ENCODE measurements at places on chromosomes 12 and 14. TPM values are rescaled to one million over a fixed set of nuclear protein-coding genes. Genes with fewer than 3 reads are reported as not detected.
A peak's percentile ranks its signal among the peaks of the same experiment; 100 is the strongest.

GPX2 gene
- total RNA-seq: not detected

GZMH gene
- total RNA-seq: not detected

TPH2 gene
- not detected for total RNA-seq

MORN3 gene
- 0.09 TPM for total RNA-seq

OR9K2 gene
- total RNA-seq: not detected

CLEC4A gene
- 1.0 TPM for total RNA-seq

SERPINA3 gene
- 232 TPM for total RNA-seq

AKAP3 gene
- 5.9 TPM for total RNA-seq

PZP gene
- total RNA-seq: 0.68 TPM

KLRC2 gene
- not detected for total RNA-seq

DNA sequence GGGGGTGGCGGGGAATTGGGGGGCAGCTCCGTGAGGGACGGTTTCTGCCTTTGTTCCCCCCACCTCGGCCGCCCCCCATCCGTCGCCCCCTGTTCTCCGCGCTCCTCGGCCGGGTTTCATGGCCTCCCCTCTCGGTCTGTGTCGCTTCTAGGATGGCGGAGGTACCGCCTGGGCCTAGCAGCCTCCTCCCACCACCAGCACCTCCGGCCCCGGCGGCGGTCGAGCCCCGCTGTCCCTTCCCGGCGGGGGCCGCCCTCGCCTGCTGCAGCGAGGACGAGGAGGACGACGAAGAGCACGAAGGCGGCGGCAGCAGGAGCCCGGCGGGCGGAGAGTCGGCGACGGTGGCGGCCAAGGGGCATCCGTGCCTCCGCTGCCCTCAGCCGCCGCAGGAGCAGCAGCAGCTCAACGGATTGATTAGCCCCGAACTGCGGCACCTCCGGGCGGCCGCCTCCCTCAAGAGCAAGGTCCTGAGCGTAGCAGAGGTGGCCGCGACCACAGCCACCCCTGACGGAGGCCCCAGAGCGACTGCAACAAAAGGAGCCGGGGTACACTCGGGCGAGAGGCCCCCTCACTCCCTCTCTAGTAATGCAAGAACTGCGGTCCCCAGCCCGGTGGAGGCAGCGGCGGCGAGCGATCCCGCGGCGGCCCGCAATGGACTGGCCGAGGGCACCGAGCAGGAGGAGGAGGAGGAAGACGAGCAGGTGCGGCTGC lies 575 bp downstream of the NAA30 start:
- DNase-seq: peak; percentile 45

DNA sequence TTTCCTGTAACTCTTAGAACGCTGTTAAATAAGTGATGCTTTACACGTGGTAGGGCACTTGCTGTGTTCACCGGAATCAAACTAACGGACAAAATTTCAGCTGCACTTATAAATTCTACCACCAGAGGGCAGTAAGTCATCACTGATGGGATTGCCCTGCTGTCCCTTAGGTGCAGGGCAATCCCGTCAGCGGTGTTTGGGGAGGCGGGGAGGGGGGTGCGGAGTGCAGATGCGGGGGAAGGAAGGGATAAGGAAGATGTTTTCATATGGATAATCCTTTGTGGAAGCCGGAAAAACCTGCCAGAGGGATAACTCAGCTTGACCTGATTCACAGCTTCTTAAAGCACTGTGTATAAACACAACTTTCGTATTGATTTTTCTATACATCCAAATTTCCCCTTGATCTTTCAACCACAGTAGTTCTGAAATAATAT lies 21.7 kb upstream of the SLC10A1 start:
- peak; percentile 27 for DNase-seq

DNA sequence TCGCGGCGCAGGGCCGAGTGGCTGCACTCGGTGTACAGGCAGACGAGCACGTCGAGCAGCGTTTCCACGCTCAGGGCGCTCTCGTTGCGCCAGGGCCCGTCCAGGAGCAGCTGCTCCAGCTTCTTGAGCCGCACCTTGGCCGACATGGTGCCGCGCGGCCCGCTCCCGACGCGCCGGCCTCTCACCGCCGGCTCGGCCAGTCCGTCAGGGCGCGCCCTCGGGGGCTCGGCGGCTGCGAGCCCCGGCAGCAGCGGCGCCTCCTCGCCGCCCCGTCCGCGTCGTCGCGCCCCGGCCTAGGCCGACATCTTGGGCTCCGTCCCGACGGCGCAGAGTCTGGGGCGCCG lies 349 bp downstream of the CDC42BPB start:
- DNase-seq: peak; percentile 44

DNA sequence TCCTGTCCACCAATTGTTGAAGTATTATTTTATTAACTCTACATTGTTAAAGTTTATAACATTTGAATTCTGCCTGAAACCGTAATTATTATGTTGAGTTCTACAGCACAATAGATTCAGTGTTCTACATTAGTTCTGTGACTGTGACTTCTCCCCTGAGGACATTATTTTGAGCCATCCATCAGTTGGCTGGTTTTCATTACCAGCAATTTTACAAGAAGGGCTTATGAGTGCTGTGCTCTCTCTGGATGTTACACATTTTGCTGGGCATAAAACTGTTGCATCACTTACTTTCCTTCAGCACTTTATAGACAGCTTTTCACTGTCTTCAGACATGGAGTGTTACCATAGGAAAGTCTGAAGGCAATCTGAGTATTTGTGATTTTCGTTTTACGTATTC lies 118.2 kb upstream of the KITLG start:
- no peak for DNase-seq

GRCh38 chr14:99996951-99997571 lies 68.2 kb upstream of the EVL start:
- no peak for DNase-seq

DNA sequence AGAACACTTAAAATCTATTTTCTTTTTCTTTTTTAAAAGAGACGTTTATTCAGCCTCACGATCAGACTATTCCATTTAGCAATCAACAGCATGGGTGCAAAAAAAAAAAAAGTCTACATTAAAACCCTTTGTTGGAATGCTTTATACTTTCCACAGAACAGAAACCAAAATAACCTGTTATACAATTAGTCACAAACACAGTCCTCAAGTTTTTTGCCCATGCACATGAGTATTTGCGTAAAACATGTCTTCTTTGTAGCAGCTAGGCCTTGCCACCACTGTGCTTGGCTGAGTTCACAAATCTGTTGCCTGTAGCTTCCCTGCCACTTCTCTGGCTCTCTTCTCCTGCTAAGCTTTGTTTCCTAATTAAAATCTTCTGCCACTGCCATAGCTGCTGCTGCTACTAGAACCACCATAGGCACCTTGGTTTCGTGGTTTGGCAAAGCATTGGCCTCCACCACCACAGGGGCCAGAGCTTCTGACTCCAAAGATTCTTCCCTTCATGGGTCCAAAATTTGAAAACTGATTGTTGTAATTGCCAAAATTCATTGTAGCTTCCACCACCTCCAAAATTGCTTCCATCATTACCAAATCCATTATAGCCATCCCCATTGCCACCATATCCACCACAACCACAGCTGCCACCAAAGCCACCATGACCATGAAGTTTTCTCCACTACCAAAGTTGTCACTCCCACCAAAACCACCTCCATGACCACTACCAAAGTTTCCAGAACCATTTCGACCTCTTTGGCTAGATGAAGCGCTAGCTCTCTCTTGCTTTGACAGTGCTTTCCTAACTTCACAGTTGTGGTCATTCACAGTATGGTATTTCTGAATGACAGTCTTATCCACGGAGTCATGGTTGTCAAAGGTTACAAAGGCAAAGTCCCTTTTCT lies 38.1 kb downstream of the KLRG1 start:
- no peak for DNase-seq

DNA sequence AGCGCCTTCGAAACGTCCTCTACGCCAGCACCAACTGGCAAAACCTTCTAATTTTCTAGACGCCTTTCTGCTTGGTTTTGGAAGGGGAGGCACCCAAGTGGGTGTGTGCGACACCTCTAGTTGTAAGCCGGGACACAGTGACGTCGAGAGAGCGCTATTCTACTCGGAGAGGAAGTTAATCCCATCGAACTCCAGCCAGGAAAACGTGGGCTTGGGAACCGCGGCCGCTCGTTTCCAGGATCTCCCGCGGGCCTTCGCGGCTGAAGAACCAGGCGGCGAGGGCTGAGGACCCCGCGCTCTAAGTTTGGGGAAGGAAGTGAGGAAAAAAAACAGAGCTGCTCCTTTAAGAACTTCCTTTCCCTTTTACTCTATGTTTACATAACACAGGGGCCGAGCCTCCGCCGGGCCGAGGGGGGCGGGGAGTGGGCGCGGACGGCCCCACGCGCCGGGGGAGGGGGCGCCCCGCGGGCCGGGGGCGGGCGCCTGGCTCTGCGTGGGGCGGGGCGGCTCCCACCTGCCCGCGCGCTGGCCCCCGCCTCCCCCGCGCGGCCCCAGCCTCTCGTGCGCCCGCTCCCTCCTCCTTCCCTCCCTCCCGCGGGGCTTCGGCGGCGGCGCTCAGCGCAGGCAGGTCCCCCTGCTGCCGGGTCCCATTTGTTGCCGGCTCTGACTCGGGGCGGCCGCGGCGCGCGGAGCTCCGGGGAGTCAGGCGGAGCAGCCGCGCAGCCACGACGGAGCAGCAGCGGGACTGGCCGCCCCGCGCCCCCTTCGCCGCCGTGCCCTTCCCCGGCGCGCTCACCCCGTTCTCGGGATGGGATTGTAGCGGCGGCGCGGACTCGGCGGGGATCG lies at the start of gene PELI2:
Gene PELI2 (plus strand): TSS at position 647 of the 846 bp plus-strand sequence. CDS start 250 bp downstream, outside the sequence.
- DNase-seq: peak; percentile 83

DNA sequence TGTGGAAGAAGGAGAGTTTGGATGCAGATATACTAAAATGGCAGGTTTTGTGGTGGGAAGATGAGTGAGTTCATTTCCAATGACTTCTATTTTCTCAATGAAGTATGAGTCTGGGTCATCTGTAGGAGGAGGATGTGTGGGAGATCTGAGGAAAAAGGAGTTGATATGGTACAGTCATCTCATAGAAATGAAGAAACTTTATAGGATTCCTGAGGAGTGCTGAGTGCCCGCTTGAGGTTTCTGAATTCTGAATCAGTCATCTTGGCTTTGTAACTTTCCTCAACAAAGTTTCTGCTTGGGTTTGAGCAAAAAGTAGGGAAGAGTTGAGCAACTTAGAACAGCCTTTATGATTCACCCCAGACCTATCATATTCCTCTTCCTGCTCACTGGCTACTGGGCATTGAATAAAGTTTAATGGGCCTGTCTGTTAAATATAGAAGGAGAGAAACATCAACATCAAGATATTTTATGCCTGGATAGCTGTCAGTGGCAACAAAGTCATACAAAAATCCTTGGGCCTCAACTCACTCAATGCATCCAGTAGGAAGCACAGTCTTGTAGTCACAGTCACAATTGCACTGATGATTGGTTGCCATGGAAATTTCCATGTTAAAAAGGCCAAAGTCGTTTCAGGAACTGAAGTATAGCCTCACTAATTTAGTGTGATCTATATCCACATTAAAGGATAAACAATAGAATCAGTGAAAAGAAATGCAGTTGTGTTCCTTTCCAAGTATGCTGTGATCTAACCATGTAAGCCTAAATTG lies 284.7 kb downstream of the DUSP6 start:
- no peak for DNase-seq

- no peak for DNase-seq
These were observed 459.7 kb downstream of the BTG1 start for GRCh38 chr12:91685917-91686316.

GRCh38 chr12:130700492-130701401 lies 15.4 kb downstream of the RIMBP2 start:
- DNase-seq: no peak

DNA sequence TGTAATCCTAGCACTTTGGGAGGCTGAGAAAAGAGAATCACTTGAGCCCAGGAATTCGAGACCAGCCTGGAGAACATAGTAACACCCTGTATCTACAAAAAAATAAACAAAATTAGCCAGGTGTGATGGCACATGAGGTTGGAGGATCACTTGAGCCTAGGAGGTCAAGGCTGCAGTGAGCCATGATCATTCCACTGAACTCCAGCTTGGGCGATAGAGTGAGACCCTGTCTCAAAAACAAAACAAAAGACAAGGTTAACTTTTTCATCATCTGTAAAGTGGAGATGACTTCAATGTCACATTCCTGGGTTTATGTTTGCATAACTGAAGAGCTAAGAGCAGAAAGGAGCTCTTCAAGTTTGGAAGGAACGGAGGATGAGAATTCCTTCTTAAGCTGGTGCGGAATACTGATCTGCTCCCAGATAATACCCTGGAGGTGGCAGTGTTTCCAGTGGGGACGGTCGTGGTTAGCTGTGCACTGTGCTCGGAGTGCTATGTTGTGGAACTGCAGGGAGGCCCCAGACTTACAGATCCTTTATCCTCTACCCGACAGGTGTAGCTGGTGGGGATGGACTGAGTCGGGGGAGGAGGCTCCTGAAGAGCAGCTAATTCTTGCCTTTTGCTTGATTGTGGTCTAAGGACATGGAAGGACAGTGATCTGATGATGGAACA lies 22.5 kb upstream of the BICD1 start:
- DNase-seq: no peak

- DNase-seq: no peak
These were observed 94.0 kb downstream of the NTF3 start for GRCh38 chr12:5525783-5526367.

DNA sequence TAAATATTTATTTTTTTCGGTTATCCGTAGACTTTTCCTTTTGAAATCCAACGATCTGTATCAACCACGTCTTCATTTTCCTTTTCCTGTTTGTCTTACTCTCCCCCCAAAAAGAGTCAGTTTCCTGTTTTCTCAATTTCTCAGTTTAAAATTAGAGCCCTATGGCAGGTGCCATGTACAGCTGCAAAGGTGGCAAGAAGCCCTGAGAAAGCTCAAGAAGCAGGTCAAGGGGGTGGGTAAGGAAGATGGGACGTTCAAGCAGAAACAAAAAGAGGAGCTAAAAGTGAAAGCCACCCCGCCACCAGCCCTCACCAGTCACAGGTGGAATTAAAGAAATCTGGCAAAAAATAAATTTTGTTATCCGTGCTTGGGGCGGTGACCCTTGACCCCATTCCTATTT lies 26.7 kb downstream of the SLC35E3 start:
- DNase-seq: no peak

DNA sequence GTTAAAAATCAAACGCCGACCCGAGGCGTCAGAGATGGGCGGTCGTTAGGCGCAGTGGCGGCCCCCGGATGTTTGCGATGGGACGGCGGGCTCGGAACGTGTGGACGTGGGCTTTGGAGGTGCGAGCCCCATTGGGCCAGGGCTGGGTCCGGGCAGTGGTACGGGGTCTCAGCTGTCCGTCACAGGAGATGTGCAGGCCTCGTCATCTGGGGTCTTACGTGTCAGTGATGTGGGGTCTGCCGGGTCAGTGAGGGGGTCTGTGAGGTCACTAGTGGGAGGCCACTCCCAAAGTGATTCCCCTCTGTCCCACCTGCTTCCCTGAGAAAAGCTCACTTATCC lies 21.6 kb upstream of the CHFR start:
- DNase-seq: no peak

All from left cardiac atrium (tissue), 4 donors.